AG04450 (cell line): ENCODE measurements at places on chromosomes 5 and 9. TPM values are rescaled to one million over a fixed set of nuclear protein-coding genes. Genes with fewer than 3 reads are reported as not detected.

Gene AMACR
- 8.0 and 10.0 TPM in 2 replicates for polyA plus RNA-seq

Gene MEF2C
- 2.0 and 3.9 TPM in 2 replicates for polyA plus RNA-seq

Gene RLN1
- 0.11 TPM in 1 of 2 replicates, not detected in the other for polyA plus RNA-seq

GRCh38 chr5:95471487-95471886, 80.3 kb downstream of the FAM81B start:
- DNase-seq, result no peak

GRCh38 chr5:130198927-130199326, 294.7 kb downstream of the CHSY3 start:
- DNase-seq, result peak; percentile 1
